ENCODE measurements at places on chromosomes 6 and 20. TPM values are rescaled to one million over a fixed set of nuclear protein-coding genes. Genes with fewer than 3 reads are reported as not detected.

GRCh38 chr6:99467509-99468106, 42.5 kb upstream of the PNISR start:
- H3K4me3 ChIP-seq = no peak overlapping the region
- H3K36me3 ChIP-seq = peaks cover 2% of the 10 kb centered on the region
- H3K4me1 ChIP-seq = no peaks in the 10 kb centered on the region
- no peaks in the 10 kb centered on the region for H3K27me3 ChIP-seq
- DNase-seq = no peak

- peaks cover 10% of the 10 kb centered on the region for H3K4me1 ChIP-seq
- H3K36me3 ChIP-seq = no peaks in the 10 kb centered on the region
- no peak overlapping the region for H3K4me3 ChIP-seq
- no peak for DNase-seq
- H3K27me3 ChIP-seq = no peaks in the 10 kb centered on the region
- H3K27ac ChIP-seq = no peak overlapping the region
Observed at GRCh38 chr6:130775411-130776012, 51.7 kb upstream of the SMLR1 start.

GRCh38 chr20:35434085-35435005, 3.7 kb downstream of the GDF5 start:
- no peak for DNase-seq
- no peaks in the 10 kb centered on the region for H3K27me3 ChIP-seq
- H3K27ac ChIP-seq = no peak overlapping the region

DNA sequence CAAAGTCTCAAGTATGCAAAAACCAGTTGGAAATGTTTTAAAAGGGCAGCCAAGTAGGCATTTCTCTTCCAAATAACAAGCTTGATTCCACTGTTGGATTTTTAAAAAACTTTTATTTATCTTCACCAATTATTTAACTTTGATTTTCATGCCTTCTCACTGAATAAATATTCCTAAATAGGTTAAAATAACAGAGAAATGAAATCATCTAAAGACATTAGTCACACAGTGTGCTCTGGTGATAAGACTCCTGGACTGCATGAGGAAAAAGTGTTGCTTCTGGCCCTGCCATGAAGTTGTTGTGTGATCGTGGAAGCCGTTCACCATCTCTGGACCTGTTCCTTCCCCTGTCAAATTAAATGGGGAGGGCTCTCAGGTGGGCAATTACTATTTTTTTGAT, 33.8 kb upstream of the IGF2R start:
- DNase-seq = no peak
- no peak overlapping the region for H3K4me3 ChIP-seq
- no peaks in the 10 kb centered on the region for H3K36me3 ChIP-seq

Gene GLP1R
- total RNA-seq = 3.0 TPM

Gene SIRPG
- 3.9 TPM for total RNA-seq

Gene CASP8AP2
- total RNA-seq = 25.4 TPM

Gene TAAR9
- not detected for total RNA-seq

Data from natural killer cell (primary cell).